T-helper 9 cell (primary cell): ENCODE measurements at places on chromosomes 1 and 21.
A peak's percentile ranks its signal among the peaks of the same experiment; 100 is the strongest.

DNA sequence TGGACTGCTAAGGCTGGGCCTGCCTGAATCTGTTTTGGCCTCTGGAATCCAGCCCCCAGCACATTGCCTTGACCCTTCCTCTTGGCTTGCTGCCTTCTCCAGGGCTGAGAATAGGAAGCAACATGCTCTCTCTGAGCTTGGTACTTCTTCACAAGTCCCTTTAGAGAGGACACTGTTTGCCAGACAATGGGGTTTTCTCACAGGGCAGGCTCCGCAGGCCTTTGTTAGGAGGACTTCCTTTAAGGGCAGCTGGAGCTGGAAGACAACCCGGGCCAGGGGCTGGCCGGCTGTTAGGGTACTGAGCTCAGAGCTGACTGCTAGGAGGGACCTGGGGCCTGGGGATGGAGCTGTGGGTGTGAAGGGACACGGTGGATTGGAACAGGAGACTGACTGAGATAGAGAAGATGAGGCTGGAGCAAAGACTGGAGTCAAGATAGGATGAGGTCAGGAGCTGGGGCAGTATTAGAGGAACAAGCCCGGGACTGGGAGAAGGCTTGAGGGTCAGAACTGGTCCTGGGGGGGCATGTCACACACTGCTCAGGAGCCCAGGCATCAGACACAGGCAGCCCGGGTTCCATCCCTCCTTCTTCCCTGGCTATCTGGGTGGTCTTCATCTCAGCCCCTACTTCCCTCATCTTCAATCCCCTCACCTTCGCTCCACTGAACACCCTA is 5.4 kb upstream of the ALPL start:
- no peak for DNase-seq

- DNase-seq, result peak; percentile 35
Measured at GRCh38 chr1:15684042-15684461, at the start of gene PLEKHM2. Gene PLEKHM2 (plus strand): TSS chr1:15684320. CDS start chr1:15684559, 239 bp downstream.

DNA sequence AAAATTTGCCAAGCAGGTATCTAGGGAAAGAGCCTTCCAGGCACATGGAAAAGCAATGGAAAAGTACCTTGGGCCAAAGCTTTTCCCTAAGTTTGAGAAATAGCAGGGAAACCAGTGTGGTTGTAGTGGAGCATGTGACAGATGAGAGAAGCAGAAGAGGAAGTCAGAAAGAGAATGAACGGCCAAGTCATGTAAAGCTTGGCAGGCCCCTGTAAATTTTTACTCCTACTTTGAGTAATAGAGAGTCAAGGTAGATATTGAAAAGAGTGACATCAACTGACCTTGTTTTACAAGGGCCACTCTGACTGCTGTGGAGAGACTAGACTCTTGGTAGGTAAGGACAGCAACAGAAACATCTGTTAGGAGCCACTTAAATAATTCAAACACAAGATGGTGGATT is 180.9 kb upstream of the PRMT6 start:
- no peak for DNase-seq

DNA sequence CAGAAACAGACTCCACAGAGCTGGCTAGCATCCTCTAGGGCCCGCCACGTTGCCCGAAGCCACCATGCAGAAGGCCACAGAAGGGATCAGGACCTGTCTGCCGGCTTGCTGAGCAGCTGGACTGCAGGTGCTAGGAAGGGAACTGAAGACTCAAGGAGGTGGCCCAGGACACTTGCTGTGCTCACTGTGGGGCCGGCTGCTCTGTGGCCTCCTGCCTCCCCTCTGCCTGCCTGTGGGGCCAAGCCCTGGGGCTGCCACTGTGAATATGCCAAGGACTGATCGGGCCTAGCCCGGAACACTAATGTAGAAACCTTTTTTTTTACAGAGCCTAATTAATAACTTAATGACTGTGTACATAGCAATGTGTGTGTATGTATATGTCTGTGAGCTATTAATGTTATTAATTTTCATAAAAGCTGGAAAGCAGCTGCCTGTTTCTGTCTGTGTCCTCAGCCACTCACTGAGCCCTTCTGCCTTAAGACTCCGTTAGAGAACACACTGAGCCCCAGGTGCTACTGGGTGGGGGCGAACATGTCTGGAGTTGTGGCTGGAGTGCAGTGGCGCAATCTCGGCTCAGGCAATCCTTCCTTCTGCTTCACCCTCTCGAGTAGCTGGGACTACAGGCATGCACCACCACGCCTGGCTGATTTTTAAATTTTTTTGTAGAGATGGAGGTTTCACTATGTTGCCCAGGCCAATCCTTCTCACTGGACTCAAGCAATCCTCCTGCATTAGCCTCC is 14.8 kb downstream of the MFSD2A start:
- no peak for DNase-seq

DNA sequence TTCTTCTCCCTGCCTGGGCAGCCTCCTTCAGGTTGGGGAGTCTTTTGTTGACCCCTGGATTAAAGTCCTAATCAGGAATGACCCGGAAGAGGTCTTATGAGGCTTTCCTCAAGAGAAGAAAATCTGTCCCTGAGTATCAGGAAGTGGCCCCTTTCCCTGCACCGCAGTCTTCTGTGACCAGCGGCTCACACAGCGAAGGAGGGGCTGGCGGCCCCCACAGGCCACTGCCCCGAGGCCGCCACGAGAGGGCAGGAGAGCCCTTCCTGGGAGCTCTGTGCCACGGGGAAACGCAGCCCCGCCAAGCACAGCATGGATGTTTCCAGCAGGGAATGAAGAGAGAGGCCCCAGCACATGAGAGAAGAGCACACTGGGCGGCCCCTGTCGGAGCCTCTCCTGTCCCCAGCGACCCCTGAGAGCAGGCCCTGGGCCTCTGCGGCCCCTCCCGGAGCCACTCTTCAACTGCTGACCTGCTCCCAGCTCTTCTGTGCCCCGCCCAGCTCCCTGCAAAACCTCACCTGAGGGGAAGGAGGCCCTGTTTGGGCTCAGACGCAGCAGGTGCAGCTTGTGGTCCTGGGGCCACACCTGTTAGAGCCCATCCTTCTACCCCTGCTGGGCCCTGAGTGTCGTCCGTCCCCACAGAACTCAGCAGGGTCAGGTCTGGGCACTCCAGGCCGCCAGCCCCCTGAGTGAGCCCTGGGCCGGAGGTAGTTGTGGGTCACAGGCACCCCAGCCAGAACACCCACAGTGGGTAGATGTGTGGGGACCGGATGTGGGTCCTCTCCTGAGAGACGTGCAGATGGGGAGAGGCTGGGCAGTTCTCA is 4.9 kb upstream of the POFUT2 start:
- peak; percentile 64 for DNase-seq

DNA sequence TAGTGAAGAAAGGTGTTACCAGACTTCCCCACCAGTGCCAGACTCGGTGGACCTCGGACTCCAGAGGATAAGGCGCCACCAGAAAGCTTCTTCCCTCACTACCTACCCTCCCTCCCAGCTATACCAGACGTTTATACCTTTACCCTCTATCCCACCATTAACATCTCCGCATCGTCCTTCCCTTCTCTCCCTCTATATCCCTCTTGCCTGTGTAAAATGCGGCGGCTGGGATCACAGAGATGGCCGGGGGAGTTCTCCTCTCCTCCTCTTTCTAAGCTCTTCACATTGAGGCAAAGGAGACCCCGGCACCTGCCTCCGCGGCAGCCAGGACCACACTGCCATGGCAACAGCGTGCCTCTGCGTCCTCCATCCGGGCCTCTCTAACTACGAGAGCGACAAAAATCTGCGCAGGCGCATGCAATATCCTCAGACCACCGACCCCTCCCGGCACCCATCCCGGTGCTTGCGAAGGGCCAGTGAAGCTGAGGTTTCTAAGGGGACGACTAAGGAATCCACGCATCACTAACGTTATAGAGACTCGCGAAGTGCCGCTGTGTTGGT is at the start of gene CCDC181:
Gene CCDC181 (minus strand): TSS at position 394 of the 561 bp plus-strand sequence. CDS start 2,547 bp downstream, outside the sequence.
- DNase-seq, result no peak

DNA sequence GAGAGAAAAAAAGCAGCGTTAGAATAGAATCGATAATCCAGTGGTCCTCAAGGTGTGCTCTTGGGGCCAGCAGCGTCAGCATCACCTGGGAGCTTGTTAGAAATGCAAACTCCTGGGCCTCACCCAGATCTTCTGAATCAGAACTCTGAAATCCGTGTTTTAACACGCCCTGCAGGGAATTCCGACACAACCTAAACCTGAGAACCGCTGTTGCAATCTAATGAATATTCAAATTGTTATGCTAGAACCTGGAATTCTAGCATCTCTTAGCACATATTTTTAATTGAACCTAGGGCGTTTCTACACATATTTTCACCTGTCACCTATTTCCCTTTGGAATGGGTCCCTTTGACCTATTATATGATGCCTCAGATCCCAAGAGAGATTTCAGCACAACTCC is 175.7 kb downstream of the PSMG1 start:
- DNase-seq, result no peak

DNA sequence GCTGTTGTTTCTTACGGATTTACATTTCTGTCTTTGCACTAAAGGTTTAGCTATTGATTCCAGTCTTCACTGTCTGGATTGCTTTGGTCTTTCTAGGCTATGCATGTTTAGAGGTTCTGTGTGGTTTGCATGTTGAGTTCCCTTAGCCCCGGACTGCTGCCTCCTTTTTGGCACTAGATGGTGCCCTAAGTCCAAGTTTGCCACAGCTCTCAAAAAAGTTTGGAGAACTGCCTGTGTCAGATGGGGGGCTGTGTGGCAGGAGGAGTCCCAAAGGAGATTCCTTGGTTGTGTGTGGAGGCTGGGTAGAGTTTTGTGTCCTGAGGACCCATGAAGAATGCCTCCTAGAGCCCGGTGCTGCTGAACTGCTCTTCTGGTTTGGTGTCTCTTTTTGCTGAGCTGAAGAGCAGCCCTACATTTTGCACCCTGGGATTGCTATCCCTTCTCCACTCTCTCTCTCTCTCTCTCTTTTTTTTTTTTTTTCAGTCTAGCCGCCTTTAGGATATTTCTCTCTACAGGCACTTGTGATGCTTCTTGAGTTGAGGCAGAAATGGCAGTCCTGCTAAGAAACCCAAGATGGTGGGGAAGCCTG is 74.4 kb downstream of the PTGS2 start:
- no peak for DNase-seq

- no peak for DNase-seq
Measured at GRCh38 chr1:203144661-203145060, 17.1 kb downstream of the ADORA1 start.

DNA sequence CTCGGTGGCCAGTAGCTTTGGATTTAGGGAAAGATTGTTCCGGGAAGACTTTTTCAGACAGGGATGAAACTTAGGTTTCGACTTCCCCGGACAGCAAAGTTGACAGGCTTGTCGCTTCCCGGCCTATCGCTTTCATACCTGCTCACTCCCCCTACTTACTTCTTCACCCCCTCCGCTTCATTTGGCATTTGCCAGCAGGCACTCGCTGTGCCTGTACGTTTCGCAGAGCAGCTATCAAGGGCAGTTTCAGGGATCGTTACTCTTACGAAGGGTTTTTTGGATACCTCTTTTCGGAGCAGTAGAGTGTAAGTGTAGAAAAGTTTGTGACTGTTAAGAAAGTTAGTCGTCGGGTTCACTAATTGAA is 393 bp downstream of the BLZF1 start:
- peak; percentile 10 for DNase-seq

DNA sequence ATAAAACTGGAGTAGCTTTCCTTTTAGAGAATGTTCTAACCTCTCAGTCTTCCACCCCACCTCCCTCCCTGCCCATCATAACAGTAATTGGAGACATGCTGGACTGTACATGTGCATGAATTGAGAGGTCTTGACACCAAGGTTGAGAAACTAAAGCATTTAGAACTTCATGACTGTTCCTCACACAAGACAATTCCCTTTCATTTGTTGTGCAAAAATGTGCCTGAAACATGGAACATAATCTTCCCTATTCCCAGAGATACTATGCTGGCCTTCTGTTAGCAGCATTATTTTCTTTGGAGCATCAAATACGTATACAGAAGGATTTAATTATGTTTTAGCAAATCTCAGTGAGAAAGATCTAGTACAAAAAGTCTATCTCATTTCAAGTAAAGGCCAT is 97.5 kb upstream of the KCNE2 start:
- DNase-seq, result no peak

- DNase-seq, result no peak
Measured at GRCh38 chr1:64608005-64608650, 136.7 kb upstream of the RAVER2 start.

DNA sequence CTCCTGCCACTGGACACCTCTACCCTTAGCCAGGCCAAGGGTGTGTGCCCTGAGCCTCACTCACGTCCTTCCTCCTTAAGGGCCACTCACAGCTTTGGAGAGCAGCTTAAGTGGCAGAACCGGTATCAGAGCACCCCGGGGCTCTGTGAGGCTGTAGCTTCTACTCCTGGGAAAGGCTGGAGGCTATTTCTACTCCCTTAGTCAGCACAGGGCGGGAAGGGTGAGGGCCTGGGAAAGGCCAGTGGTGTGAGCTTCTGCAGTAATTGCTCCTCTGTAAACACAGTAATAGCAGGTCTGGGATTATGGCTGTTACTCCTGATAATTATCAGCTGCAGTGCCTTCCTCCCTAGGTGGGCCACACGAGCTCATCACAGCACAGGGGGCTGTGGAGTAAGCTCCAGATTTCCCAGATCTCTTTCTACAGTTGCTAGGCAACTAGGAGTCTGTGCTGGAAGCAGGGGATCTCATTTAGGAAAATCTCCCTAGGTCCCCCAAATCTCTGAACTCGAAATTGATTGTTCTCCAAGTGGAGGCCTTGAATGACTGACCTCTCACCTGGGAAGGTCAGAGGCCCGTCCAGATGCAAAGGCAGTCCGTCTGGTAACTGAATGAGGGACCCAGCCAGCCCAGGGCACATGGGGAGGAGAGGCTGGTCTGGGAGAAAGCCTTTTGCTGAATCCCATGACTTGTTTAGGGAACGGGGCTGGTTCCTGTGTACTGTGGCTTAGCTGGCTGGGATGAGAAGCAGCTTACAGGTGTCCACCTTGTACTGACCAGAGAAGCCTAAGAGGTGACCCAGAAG is 29.3 kb downstream of the IER5 start:
- no peak for DNase-seq

DNA sequence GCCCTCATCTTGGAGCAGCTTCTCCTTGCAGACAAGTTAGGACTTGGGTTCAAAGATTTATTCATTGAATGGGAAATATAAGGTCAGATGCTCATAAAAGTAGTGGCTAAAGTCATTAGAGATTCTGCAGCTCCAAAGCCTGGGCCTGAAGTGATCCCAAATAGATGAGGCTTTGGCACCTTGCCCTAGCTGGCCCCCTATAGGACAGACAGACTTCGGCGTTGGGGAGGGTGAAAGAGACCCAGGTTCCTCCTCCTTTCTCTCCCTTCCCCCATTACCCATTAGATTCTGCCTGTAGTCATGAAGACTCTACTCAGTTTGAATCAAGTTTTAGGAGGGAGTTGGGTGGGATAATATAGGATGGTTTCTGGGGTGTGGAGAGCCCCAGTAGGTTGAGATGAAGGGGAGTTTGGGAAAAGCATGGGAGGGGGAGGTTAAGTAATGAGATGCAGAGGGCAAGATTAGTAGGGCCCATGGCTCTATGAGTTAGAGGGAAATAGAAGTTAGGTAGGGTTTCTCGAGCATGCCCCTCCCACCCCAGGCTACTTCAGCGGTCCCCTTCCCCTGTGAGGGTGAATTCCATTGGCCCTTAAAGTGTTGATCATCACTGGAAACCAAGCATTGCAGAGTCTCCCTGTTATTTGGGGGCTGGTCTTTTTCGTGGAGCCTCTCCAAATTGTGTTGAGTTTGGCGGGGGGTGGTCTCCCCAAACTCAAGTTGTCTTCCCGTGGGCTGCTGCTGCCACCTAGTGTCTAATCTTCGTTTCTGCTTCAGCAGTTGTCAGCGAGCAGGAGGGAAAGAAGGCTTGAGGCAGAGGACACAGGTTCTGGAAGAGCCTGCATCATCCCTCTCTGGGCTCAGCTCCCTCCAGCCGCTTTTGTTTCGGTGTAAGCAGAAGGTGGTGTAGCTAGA is 2.1 kb upstream of the AHDC1 start:
- DNase-seq, result peak; percentile 52

GRCh38 chr1:201145132-201145531 is 9.1 kb downstream of the TMEM9 start:
- no peak for DNase-seq

GRCh38 chr1:226691247-226691646 is 47.8 kb downstream of the ITPKB start:
- peak; percentile 57 for DNase-seq
